ENCODE measurements at places on chromosomes 2 and 18.

DNA sequence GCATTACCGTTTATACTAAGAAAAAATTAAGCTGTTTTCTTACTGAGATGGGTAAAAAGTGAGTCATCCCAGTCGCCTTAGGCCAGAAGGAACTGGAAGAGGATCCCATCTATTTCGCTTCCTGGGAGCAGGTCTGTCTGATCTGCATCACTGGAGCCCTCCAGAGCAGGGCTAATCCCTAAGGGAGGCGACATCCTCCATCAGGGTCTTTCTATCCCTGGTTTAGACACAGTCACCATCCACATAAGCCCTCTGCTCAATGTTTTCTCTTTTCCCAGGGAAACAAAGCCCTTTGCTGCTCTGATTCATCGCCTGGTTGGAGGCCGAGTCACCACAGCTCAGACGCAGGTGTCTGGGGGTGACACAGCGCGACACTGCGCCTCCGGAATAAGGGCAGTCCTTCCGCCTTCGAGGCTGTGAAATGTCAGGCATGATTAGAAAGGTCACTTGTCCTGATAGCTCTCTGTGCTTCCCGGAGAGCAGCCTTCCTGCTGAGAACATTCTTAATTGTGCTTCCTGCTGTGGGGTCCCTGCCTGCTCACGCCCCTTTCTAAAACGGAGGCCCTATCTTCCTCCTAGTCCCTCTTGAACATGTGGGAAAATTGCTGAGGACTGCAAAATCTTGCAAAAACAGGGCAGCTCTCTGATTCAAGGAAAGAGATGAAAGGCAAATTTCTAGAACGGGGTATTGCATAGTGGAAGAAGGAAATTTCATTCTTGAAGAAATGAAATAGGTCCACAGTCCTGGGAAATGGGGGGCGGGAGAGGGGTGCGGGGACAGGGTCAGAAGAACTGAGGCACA, 56.3 kb downstream of the MARCHF4 start:
- no peak for DNase-seq

GRCh38 chr18:10417191-10417590, 37.2 kb upstream of the APCDD1 start:
- DNase-seq: no peak

DNA sequence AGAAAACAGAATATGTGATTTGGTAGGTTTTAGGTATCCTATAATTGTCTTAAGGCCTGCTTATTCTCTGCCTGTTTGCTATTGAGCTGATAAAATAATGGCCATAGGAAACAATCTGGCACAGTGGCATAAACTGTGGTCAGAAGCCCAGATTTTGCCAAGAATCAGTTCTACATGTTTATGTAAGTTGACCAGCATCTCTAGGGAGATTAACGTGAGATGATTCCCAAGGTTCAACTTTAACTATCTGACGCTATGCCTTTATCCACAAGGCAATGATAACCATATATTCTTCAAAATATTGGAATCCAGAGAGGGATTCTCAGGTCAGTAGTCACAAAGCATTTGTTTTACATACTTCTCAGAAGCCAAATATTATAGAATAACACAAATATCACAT, 25.6 kb downstream of the AP1S3 start:
- no peak for DNase-seq

- no peak for DNase-seq
Observed at GRCh38 chr2:28951910-28952835, 28.9 kb upstream of the TOGARAM2 start.

DNA sequence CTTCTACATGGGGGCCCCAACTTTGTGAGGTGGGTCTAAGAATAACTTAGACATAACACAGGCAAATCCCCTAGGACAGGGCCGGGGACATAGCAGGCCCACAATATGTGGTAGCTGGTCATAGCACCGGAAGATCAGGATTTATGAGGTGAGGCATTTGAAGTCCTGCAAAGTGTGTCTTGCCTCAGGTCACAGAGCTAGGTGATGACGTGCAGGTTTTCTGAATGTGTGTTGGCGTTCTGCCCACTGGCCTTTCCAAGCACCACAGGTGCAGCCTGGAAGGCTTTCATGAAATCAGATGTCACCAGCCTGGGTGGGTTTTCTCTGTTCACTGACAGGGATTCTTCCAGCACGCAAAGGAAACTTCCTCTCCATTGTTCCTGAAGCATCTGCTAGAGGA, 119.1 kb downstream of the LRATD1 start:
- no peak for DNase-seq

GRCh38 chr18:10463096-10463495, 8.7 kb downstream of the APCDD1 start:
- DNase-seq: no peak

DNA sequence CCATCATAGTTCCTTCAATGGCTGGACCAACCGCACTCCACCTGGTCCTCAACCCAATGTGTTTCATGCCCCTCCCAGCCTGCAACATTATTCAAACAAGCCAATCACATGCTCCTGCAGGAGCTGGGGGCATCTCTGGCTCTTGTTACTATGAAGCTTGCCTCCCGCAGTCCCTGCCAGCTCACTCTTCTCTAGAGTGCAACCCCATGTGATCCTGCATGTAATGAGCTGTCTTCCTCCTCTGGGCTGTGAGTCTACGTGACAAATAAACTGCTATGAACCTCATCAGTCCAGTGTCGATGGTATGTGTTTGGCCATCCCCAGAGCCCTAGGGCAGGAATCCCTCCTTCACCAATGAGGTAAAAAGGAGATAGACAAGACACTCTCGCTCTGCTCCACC, 15.8 kb upstream of the BOD1L2 start:
- no peak for DNase-seq

DNA sequence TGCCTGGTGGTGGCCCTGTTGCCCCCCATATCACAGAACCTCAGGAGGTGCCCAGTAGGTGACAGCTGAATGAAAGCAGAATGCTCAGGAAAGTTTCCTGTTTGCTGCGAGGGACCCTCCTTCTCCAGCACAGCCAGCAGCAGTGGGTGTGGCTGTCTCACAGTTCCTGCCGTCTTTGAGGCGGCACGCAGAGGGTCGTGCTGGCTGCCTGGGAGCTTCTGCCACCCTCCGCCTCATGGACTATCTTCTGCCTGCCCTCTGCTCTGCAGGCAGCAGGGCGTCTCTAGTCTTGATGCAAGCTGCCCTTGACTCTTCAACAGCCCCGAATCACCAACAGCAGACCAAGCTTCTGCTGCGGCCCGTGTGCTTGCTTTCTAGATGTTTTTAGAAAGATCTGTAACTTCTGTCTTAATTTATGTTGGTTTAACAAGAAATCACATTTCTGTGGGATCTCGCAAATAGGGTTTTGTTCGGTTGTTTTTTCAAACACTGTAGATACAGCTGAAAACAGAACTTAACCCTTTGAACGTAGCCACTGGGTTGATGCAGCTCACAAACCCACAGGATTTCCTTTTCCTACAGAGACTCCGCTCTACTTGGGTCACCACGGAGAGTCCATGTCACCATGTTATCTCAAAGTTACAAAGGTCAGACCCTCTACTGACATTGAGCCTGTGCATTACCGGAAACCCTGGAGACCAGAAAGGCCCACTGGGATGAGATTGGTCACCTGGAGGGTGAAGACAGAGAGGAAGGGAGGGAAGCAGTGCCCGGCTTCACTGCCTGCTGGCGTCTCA, 144.9 kb downstream of the ACOXL start:
- DNase-seq: no peak

DNA sequence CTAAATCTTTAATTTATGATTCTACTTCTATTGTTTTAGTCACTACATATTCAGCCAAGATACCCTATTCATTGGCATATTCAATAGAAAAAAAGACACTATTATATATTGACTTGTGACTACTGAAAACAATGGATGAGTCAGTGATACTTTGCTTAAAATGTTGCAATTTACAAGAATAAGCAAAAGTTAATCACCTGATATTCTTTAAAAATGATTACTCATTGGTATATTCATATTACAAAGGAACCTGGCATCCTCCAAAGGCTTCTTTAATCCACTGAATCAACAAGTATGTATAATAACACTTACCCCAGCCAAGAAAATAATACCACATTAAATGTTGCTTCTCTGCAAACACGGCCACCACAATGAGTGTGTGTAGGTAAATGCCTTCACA, 87.8 kb downstream of the CALCRL start:
- no peak for DNase-seq

DNA sequence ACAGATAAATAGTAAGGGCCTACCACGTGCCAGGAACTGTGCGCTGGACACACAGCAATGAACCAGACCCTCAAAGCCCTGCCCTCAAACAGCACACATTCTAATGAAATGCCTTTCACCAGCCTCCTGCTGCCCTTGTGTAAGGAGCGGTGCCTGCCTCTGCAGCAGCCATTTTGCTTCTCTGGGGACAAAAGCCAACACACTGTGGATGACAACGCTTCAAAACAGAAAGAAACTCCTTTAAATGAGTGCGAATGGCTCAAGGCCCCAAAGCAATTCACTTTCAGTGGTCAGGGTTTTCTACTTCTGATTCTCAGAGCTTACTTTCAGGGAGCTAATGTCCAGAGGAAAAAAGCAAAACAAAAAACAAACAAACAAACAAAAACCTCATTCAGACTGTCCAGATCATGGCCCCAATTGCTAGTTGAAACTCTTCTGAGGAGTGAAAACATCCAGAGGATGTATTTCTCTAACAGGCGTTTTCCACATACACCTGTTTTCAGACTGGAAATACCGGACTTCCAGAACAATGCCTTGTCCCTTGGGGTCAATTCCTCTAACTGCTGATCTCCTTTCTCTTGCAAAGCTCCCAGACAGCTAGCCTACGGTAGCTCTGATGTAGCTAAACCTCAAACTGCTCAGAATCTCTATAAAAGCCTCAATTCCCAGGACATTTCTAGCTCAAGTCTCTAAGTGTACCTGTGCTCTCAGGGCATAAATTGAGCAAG, 323.3 kb upstream of the ZNF521 start:
- no peak for DNase-seq

DNA sequence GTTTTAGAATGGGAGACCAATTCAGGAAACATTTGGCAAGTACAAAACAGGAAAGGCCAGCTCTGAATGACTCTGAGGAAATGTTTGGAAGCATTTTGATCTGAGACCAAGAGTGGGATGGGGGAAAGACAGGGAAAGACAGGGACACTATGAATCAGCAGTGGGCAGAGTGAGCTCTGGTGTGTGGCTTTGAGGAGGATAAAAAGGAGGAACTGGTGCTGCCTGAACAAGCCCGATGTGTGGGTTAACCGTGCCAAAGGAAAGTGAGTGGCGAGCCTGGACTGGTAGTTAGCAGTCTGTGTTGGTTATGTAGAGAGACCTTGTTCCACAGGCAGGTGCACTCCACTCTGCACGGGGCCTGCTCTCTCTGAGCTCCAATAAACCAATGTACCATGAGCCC, 5.3 kb downstream of the MFSD6 start:
- DNase-seq: no peak

DNA sequence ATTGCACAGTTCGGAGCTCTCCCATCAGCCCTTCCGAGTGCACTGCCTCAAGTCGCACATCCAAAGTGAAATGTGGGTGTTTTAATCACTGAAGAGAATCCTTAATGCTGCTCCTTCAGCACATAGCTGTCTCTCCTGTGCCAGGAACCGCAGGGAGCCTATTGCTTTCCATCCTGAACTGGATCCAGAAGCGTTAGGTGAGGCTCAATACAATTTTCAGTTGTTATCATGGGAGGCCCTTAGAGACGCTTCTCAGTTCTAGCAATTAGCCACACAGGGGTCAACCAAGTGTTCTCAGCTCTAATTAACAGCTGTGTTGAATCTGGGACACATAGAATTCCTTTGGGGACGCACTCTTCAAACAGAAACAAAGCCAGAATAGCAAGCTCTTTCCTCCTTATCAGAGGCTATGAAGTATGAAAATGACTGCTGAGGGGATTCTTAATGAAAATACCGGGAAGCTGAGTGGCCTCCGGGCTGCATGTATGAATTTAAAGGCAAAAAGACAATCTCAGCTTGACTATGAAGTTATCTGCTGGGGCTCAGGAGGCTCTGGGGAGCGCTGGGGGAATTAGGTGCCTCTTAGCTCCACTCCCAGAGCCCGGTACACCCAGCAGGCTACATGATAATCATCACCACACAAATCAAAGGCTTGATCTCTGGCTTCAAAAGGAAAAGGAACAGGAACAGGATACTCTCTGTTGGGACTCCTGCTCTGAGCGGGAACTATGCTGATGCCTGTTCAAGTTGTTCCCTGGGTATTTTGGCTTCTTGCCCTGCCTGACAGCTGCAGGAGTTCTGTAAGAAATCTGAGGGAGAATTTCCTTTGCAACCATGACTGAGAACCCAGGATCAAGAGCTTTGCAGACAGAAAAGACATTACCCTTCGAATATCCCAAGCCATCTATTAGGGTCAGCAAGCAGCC, 55.4 kb upstream of the NCOA1 start:
- DNase-seq: no peak

DNA sequence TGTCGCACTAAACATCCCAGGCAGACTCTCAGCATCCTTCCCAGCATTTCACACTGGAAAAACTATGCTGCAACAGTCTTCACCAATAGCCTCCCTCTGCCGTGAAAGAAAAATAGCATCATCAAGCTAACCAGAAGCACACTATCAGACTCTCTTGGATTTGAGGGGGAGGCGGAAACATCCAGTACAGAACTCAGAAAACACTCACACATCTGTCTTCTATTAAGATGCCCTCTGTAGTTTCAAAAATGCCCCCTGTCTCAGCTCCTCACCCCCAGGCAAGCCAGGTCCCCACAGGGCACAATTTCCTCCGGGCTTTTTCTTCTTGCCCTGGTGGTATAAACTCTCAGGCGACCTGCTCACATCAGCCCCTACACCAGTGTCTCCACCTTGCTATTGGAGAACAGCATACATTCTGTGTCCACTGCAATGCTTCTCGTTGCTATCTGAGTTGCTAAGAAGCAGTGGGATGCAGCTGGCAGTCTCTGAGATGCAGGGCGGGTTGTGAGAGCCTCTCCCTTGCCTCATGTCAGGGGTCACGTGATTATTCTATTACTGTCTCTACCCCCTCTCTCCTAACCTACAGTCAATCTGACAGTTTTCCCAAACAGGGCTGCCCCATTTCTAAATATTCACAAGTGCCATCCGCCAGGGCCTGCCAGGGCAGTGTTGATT, 189.9 kb downstream of the INO80D start:
- no peak for DNase-seq

DNA sequence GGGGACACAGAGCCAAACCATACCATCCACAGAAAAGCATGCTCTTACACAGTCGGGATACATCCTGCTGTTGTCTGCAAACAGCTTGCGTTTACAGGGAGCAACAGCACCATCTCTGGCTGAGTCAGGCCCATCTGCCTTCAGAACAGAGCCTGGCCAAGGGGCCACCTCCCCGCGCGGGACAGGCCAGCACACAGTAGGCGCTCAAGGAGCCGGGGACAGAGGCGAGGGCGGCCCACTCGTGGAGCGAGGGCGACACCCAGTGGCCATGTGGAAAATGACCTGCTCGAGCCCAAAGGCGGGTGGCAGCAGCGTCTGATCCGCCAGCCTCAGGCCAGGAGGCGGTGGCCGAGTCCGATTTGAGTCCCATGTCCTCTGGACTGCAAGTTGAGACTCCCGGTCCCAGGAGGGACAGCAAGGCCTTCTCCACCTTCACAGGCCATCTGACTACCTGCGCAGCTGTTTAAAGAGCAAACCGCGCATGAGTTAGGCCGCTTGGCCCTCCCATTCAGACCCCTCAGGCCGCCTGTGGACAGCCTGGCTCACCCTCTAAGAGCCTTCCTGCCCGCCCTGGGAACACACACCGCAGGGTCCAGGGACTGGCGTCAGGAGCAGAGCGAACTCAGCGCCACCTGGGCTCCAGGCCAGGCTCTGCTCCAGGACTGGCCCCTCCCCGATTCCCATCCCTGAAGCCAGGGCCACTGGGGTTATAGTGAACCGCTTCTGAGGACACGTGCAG, 38.3 kb downstream of the TTC32 start:
- DNase-seq: peak; percentile 70
